Esophagus muscularis mucosa (tissue), 4 donors: ENCODE measurements at places on chromosomes 2 and 18. TPM values are rescaled to one million over a fixed set of nuclear protein-coding genes. Genes with fewer than 3 reads are reported as not detected.

UGT1A5 gene
- total RNA-seq: not detected

ASXL2 gene
- 17.4 TPM for total RNA-seq

SKA1 gene
- not detected for total RNA-seq

FSIP2 gene
- total RNA-seq: 0.83 TPM

RGPD8 gene
- total RNA-seq: 15.8 TPM

PIEZO2 gene
- total RNA-seq: 2.5 TPM
